ENCODE measurements at places on chromosomes 7 and 10.

- no peak for DNase-seq
These were observed 72.9 kb downstream of the CDK14 start for GRCh38 chr7:90668992-90669391.

DNA sequence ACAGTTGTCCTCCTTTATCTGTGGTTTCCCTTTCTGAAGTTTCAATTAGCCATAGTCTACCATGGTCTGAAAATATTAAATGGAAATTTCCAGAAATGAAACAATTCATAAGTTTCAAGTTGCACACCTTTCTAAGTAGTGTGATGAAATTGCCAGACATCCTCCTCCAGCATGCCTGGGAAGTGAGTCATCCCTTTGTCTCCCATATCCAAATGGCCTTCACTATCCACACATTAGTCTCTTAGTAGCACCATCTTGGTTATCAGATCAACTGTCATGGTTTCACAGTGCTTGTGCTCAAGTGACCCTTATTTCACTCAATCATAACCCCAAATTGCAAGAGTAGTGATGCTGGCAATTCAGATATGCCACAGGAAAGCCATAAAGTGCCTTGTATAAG, 83.4 kb upstream of the PPP1R9A start:
- no peak for DNase-seq

GRCh38 chr7:1531979-1532455, 1.5 kb downstream of the MAFK start:
- no peak for DNase-seq

DNA sequence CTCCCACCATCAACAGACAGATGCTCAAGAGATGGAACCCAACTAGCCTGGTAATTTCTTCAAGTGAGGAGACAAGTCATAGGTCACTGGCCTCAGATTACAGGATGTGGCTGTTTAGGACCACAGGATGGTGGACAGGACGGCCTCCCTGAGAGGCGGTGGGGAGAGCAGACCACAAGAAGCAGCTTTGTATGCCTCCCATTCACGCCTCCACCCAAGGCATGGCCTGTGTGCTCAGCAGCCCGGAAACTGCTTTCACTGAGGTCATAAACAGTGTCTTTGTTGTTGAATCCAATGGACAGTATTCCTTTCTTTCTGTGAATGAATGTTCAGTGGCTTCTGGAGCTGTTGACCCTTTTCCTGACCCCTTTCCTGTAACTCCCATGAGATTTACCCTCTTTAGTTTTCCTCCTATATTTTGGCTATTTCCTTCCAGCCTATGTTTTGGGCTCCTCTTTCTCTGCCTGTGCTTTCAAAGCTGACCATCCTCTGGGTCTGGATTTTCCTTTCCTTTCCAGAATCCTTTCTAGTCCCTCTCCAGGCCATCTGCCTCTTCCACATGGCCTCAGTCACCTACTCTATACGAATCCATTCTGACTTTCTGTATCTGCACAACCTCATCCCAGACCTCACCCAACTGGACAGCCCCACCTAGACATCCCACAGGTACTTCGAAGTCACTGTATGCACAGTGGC, 32.4 kb upstream of the INPP5F start:
- no peak for DNase-seq
